ENCODE measurements at places on chromosomes 11 and 22.

DNA sequence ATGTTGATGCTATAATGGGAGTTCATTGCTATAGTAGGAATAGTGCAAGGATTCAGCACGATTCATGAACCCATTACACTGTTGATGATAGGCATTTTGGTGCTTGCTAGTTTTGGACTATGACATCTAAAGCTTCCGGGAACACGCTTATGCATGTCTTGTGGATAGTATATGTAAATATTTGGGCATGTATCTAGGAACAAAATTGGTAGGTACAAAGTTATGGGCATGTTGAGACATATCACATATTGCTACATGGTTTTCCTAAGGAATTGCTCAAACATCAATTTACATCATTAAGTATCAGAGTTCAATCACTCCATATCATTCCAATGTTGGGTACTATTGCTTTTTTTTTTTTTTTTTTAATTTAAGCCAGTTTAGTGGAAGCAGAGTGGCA lies 1103.2 kb downstream of the TBC1D22A start:
- no peak for DNase-seq

- DNase-seq, result peak; percentile 95
These were observed 16.9 kb downstream of the CTNND1 start for GRCh38 chr11:57778318-57779037.

- DNase-seq, result no peak
These were observed 212.4 kb upstream of the SESN3 start for GRCh38 chr11:95443386-95443785.

DNA sequence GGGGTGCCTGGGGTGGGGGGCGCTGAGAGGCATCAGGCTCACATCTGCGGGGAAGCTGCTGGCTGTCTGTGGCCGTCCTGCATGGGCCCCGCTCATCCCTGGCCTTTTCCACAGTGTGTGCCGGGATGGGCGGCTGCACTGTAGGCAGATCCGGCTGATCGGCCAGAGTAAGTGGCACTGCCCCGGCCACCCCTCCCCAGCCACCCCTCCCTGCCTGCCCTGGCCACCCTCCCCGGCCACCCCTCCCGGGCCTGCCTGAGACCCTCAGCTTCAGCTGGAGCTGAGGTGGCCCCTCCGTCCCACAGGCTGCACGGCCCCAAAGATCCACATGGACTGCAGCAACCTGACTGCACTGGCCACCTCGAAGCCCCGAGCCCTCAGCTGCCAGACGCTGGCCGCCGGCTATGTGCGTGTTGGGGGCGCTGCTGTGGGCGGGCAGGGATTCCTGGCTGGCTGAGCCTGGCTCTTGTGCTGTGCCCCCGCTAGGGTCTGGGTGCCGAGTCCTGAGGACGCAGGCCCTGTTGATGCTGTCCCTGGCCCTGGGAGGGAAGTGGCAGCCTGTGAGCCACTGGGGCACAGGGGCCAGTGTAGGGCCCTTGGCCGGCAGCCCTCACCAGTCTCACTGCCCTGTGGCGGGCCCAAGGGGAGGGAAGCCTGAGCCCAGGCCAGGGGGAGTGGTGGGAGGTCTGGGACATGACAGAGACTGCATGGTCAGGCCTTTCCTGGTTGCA lies 10.9 kb downstream of the MUC2 start:
- DNase-seq, result no peak

GRCh38 chr11:78131956-78132355 lies 7.5 kb downstream of the ALG8 start:
- no peak for DNase-seq

DNA sequence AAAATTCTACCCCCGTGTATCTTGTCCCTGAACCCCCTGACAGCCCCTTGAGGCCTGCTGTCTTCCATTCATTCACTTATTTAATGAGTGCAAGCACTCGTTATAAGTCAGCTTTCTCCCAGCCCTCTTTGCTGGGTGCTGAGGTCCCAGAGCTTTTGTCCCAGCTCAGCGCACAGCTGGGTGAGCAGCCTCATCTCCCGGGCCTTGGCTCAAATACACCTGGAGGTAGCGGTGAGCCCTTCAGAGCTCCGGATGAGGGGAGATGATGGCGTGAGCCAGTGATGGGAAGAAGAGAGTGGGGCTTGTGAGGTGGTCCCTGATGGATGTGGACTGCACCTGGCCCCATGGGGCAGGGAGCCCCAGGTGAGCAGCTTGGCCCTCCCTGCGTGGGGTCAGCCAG lies 18.1 kb upstream of the ARHGAP8 start:
- no peak for DNase-seq

DNA sequence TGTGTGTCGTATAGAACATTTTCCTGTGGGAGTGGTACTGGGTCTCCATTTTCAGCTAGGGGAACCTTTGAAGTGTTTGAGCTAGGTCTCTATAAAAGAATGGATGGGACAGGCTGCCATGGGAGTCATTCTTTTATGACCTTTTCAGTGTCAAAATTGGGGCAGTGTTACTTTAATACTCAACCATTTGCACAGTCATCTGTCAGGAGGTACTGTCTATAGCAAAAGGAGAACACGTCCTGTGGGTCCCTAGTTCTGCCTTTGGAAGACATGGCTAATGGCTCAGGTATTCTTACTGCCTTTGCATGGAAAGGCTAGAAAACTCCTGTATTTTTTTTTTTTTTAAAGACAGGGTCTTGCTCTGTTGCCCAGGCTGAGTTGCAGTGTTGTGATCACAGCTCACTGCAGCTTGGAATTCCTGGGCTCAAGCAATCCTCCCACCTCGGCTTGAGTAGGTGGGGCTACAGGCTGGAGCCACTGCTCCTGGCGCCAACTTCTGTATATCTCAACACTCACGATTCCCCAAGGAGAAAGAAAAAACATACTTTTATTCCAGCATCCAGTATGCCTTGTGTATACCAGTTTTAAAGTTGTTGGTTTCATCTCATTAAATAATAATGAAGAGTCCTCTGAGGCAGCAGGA lies 2.1 kb upstream of the ATF4 start:
- DNase-seq, result peak; percentile 41

GRCh38 chr11:40517122-40517521 lies 942.3 kb downstream of the LRRC4C start:
- DNase-seq, result no peak

DNA sequence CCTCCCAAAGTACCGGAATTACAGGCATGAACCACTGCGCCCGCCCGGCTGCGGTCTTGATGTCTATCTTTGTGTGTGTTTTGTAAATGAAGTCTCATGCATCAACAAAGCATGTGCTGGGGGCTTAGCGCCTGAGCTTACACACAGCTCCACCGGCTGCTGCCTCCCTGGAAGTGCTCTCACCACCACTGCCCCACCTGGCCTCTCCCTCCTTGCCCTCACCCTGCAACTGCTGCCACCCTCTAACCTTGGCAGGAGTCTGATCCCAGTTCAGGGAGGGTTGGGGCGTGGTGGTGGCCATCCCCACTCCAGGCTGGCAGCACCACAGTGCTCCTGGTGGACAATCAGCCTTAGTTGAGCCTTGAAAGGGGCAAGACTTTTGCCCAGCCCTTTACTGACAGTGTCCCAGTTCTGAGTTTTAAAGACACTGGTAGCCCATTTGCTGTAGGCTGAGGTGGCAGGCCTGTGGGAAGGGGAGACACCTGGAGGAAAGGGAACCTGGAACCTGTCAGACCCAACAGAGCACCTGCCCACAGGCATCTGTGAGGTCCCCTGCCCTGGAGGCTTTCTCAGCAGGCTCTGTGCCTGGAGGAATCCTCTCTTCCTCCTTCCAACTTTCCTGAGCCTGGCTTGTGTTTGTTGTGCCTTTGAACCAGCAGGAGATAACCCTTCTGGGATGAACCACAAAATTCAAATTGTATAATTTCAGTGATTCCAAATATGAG lies 42.4 kb upstream of the WEE1 start:
- DNase-seq, result no peak

- DNase-seq, result no peak
These were observed 1.3 kb downstream of the FAR1 start for GRCh38 chr11:13669544-13670488.

DNA sequence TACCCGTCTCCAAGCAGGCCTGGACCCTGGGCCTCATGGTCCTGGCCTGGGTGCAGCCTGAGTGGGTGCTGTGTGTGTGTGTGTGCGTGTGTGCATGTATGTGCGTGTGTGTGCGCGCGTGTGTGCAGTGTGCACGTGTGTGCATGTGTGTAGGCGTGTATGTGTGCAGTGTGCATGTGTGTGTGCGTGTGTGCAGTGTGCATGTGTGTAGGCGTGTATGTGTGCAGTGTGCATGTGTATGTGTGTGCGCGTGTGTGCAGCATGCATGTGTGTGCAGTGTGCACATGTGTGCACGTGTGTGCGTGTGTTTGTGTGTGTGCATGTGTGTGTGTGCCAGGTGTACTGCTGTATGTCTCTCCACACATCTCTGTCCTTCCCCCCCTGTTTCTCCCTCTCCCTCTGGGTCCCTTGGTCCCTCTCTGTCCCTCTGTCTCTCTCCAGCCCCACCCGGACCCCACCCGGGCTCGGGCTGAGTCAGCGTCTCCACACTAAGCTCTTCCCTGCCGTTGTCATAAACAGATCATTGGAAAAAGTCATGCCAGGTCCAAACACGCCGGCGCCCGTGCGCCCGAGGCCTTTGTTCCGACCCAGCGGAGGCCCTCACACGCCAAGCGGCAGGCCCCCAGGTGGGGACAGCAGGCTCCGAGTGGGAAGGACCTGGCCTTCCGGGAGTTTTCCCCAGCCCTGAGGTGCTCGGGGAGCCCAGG lies 34.0 kb downstream of the WNT7B start:
- DNase-seq, result no peak

- DNase-seq, result no peak
These were observed 103.0 kb downstream of the KCNQ1 start for GRCh38 chr11:2547806-2548205.

DNA sequence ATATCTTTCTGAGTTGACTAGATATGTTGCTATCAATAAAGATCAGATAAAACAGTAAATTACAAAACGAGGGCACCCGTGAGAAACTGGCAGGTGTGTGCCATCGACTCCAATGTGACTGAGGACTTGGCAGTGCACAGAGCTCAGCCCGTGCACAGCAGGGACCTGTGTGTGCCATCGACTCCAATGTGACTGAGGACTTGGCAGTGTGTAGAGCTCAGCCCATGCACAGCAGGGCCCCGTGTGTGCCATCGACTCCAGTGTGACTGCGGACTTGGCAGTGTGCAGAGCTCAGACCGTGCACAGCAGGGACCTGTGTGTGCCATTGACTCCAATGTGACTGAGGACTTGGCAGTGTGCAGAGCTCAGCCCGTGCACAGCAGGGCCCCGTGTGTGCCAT lies 347.2 kb upstream of the B3GAT1 start:
- no peak for DNase-seq

DNA sequence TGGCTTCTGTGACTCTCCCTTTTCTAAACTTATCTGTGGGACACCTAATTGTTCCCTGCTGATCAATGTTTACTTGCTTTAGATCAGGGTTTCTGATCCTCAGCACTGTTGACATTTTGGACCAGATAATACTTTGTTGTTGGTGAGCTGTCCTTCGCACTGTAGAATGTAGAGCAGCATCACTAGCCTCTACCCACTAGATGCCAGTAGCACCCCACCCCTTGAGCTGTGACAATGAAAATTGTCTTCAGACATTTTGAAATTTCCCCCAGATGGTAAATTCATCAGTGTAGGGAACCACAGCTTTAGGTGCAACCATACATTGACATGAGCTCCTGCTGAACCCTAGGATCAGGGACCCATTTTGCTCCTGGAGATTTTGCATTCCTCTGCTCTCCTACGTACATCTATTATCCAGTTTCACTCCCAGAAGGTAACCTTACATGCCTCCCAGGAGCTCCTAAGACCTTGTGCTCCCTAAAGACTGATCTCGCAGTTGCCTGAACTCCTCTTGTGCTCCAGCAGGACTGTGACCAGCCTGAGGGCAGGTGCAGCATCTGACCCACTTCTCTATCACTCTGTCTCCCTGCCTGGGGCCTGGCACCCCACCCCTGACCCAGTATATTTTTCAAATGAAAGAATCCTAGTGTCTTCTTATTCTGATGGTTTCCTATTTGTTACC lies 107.8 kb downstream of the FAR1 start:
- DNase-seq, result no peak

DNA sequence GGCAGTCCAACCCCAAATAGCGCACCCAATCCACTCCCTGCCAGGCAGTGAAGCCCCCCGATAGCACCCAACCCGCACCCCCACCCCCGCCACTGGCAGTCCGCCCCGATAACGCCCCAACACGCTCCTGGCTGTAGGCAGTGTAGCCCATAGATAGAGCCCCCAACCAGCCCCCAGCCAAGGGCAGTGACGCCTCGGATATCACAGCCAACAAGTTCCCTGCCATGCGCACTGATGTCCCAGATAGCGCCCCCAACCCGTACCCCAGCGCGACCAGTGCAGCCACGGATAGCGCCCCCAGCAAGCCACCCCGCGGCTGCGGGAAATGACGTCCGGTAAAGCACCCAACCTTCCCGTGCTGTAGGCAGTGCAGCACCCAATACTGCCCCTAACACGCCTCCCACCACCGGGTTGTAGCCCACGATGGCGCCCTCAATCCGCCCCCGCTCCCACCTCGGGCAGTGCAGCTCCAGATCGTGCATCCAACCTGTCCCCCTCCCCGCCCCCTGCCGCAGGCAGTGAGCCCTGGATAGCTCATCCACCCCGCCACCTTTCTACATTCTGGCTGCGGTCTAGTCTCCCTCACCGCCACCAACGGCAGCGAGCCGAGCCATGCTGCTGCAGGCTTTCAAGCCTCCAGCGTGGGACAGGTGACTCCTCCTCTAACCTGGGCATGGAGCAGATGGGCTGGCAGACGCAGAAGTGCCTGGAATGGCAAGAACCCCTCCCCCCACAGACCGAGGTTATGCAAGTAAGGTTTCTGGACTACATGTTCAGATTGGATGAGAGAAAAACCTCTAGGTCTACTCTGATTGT lies 625 bp downstream of the RFPL2 start:
- DNase-seq, result no peak

- peak; percentile 22 for DNase-seq
These were observed 49.5 kb upstream of the HSPA8 start for GRCh38 chr11:123111465-123111864.

GRCh38 chr11:92383430-92383829 lies 158.8 kb downstream of the FAT3 start:
- peak; percentile 21 for DNase-seq

DNA sequence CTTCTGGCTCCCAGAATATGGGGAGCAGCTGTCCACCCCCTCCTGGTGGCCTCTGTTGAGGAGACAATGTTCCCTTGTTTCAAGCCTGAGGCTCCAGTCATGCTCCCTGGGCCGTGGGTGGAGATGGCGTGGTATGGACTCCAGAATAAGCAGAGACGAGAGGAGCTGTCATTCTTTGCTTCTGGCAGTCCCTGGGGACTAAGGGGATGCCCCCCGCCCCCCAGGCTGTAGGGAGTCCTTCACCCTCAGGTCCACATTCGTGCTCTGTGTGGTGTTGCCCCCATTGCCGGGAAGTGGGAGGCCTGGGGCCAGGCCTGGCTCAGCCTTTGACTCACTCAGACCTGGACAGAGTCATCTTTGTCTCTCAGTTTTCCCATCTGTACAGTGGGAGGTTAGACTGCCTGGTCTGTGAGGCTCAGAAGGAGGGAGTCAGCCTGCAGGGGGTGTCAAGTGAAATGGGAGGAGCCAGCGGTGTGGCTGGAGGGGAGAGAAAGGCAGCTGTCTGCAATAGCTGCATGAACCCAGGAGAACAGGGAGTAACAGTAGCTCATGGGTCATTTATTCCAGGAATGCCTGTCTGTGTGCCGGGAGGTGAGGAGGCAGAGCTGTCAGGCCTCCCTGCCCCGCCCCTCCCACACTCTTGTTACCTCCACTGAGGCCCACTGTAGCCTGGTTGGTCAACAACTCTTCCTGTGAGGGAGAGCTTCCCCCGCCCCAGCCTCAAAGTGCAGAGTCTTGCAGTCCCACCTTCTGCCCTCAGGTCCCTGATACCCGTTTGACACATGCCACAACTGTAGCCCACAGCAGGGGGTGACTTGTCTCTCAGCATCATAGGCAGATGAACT lies 6.3 kb downstream of the ARHGEF17 start:
- no peak for DNase-seq

GRCh38 chr11:129258205-129258604 lies 66.1 kb upstream of the ARHGAP32 start:
- DNase-seq, result no peak

- no peak for DNase-seq
These were observed 9.4 kb downstream of the LDLRAD3 start for GRCh38 chr11:35953081-35953760.

Data from fibroblast of gingiva (primary cell).